Activated effector memory CD4-positive, alpha-beta T cell treated with Interleukin-2 at 50 U/mL for 16 hours (primary cell): ENCODE measurements at places on chromosomes 11 and 22.

- DNase-seq: no peak
These were observed 46.8 kb downstream of the TBX1 start for GRCh38 chr22:19807161-19807913.

DNA sequence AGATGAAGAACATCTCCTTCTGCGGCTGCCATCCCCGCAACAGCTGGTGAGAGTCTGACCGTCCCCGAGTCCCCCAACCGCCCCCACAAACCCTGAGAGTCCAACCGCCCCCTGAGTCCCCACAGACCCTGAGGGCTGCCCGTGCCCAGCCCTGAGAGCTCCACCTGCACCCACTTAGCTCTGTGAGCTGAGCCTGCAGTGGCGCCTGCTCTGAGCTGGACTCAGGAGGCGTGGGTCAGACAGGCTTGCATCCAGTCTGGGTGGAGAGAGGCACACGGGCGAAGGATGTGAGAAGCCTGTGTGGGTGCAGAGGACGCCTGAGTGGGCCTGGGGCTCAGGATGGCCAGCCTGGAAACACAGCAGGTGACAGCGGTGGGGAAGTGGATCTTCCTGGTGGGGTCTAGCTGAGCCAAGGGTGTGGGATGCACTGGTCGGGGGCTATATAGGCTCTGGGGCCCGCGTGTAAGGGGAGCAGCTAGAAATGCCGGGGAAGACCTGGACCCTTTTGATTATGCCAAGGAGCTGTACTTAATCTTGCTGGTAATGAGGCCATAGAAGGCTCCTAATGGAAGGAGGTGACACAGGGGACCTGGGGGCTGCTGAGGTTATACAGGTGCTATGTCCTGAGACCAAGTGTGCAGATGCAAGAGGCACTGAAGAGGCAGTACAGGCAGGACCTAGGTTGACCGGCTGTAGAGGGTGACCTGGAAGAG is 6.5 kb downstream of the MAPK8IP2 start:
- DNase-seq: no peak

GRCh38 chr11:134719397-134719796 is 307.4 kb upstream of the B3GAT1 start:
- no peak for DNase-seq

- no peak for DNase-seq
These were observed 93.1 kb upstream of the TMEM45B start for GRCh38 chr11:129722529-129722928.

DNA sequence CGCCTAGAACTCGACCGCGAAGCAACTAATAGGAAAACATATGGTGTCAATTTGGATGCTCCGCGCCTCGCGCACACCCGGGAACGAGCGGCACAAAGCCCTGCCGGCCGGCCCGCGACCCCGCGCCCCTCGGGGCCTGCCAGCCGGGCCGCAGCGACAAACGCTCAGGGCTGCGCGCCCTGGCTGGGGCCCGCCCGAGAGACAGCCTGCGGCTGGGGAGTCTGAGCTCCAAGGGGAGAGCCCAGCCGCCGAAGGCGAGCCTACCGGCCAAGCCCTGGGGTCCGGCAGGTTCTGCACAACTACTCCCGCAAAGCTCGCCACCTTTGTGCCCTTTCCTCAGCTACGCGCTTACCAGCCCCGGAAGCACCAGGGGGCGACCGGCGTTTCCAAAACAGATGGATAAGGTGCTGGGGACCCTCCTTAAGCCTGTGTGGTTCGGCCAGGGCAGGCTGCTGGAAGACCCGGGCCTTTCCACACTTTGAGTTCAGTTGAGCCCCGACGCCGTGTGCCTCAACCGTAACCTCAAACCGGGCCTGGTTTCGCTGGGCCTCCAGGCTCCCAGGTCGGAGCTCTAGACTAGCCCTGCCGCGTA is 6.0 kb downstream of the PAX6 start:
- no peak for DNase-seq

- no peak for DNase-seq
These were observed 127.3 kb downstream of the TENM4 start for GRCh38 chr11:79313530-79313913.
